PC-9 (cell line): ENCODE measurements at places on chromosomes 1 and 21. TPM values are rescaled to one million over a fixed set of nuclear protein-coding genes. Genes with fewer than 3 reads are reported as not detected.

THAP3 gene
- 14.6 and 18.7 TPM in 2 replicates for total RNA-seq

EXO1 gene
- total RNA-seq, result 28.6 and 32.1 TPM in 2 replicates

PAPPA2 gene
- total RNA-seq, result 0.50 TPM in 1 of 2 replicates, not detected in the other

FAM72B gene
- total RNA-seq, result 17.7 and 19.4 TPM in 2 replicates

EVA1C gene
- total RNA-seq, result 3.0 and 3.1 TPM in 2 replicates

KRTAP13-2 gene
- not detected in 2 replicates for total RNA-seq

TDRD5 gene
- total RNA-seq, result not detected in 2 replicates

E2F2 gene
- total RNA-seq, result 7.6 and 9.0 TPM in 2 replicates

LRRC8B gene
- total RNA-seq, result 11.7 and 15.0 TPM in 2 replicates

SLC45A3 gene
- 15.2 and 19.9 TPM in 2 replicates for total RNA-seq

GRCh38 chr1:222161676-222162075, 386.2 kb downstream of the HHIPL2 start:
- DNase-seq, result no peak
- H3K27ac ChIP-seq, result no peak overlapping the region
- H3K27me3 ChIP-seq, result no peaks in the 10 kb centered on the region
- no peaks in the 10 kb centered on the region for H3K4me1 ChIP-seq

- 0 out of 2 replicates have a peak, but pooled peaks cover 5% of the 10 kb centered on the region for H3K4me1 ChIP-seq
- no peak overlapping the region for H3K4me3 ChIP-seq
- H3K36me3 ChIP-seq, result no peaks in the 10 kb centered on the region
- no peaks in the 10 kb centered on the region for H3K27me3 ChIP-seq
- no peak overlapping the region for H3K27ac ChIP-seq
Observed at GRCh38 chr1:238653693-238654321, 732.6 kb upstream of the CHRM3 start.

GRCh38 chr1:3857791-3858129, 484 bp downstream of the DFFB start:
- no peak for DNase-seq
- H3K27me3 ChIP-seq, result no peaks in the 10 kb centered on the region
- H3K27ac ChIP-seq, result no peak overlapping the region

DNA sequence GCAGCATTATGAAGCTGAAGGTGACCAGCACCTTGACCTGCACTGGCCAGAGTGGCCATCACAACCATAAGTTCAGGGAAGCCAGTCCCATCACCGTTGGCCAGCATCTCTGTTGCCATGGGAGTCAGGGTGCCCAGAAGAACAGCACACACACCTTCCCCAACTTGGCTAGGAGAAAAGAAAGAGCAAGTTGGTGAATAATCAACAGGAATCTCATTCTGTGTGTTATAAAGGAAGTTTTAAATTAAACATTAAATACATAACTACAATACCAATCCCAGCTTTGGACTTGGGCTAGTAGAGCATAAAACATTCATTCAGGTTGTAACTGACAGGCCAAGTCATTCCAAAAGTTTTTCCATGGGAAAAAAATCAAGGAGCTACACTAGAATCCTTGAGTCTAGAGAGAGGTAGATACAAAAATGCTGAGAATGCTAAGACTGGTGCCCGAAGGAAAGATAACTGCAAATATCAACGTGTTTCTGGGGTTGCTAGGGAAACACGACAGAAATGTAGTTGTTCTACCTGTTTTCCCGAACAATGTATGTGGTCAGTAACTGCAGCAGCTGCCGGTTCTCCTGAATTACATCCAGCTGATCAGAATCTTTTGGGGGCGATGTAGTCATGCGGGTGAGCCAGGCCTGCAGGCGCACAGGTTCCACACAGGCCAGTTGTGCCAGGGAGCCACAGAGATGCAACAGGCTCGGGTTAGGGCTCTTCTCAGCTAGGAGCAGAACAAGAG, 45.6 kb downstream of the UBR4 start:
- H3K27ac ChIP-seq, result no peak overlapping the region
- H3K4me3 ChIP-seq, result no peak overlapping the region
- no peaks in the 10 kb centered on the region for H3K27me3 ChIP-seq
- peaks cover 13% of the 10 kb centered on the region for H3K36me3 ChIP-seq

GRCh38 chr1:89603651-89604413, 29.1 kb upstream of the LRRC8C start:
- H3K36me3 ChIP-seq, result no peaks in the 10 kb centered on the region
- no peaks in the 10 kb centered on the region for H3K27me3 ChIP-seq
- no peak for DNase-seq
- no peak overlapping the region for H3K4me3 ChIP-seq
- peaks cover 20% of the 10 kb centered on the region for H3K4me1 ChIP-seq

DNA sequence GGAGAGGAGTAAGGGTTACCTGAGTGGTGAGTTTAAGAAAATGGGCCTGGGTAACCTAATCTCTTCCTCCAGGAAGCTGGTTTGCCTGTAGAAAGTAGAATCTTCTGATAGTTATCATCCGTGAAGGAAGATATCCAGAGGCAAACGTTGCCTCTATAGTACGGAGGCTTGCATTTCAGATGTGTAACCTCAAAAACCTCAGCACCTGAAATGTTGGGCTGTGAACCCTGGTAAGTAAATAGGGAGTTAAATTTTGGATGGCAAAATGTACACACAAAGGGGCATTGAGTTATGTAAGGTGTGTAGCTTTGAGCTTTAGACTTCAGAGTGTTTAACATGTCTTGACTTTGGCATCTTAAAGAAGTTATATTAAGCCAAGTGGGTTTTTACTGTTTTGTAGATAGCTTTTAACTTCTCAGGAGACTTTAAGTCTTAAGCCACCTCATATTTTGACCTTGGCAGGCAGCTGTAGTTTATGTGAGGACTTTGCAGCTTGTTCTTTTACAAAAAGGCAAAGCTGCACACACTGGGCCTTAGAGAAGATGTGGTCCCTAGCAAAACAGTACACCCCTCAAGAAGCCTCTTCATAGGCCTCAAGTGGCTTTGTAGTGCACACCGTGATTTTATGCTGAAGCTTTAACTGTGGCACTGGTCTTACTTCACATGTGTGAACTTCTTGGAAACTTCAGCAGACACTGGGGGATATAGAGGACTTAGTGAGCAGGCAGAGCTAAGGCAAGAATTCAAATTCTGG, 83.4 kb downstream of the SNRPE start:
- H3K27me3 ChIP-seq, result no peaks in the 10 kb centered on the region
- no peak overlapping the region for H3K27ac ChIP-seq
- no peak for DNase-seq
- H3K36me3 ChIP-seq, result no peaks in the 10 kb centered on the region

- DNase-seq, result no peak
- peaks cover 6% of the 10 kb centered on the region for H3K4me1 ChIP-seq
- no peaks in the 10 kb centered on the region for H3K27me3 ChIP-seq
- H3K36me3 ChIP-seq, result peaks cover 30% of the 10 kb centered on the region
Observed at GRCh38 chr21:38813547-38813946, 7.8 kb downstream of the ETS2 start.

- no peaks in the 10 kb centered on the region for H3K4me1 ChIP-seq
- H3K27me3 ChIP-seq, result no peaks in the 10 kb centered on the region
- H3K27ac ChIP-seq, result no peak overlapping the region
Observed at GRCh38 chr1:235567812-235568503, 63.7 kb upstream of the B3GALNT2 start.

- H3K27me3 ChIP-seq, result no peaks in the 10 kb centered on the region
- H3K27ac ChIP-seq, result no peak within 1 kb of the TSS
- 0 out of 2 replicates have a peak, but pooled peaks cover 5% of the 10 kb centered on the region for H3K4me1 ChIP-seq
- H3K36me3 ChIP-seq, result no peaks in the 10 kb centered on the region
- DNase-seq, result no peak
- H3K4me3 ChIP-seq, result no peak within 1 kb of the TSS
Observed at GRCh38 chr1:26317612-26318337, at the start of gene CD52. Gene CD52, plus strand, starts transcription at chr1:26317958. Its CDS starts 60 bp downstream, at chr1:26318018.
